Mesothelial cell of epicardium (in vitro differentiated cells): ENCODE measurements at places on chromosomes 16 and 17. TPM values are rescaled to one million over a fixed set of nuclear protein-coding genes. Genes with fewer than 3 reads are reported as not detected.

- peaks cover 3% of the 10 kb centered on the region for H3K27me3 ChIP-seq
- H3K4me1 ChIP-seq: peaks cover 54% of the 10 kb centered on the region
- no peak overlapping the region for H3K27ac ChIP-seq
- H3K36me3 ChIP-seq: no peaks in the 10 kb centered on the region
- no peak overlapping the region for H3K4me3 ChIP-seq
These were observed 5.6 kb upstream of the CCL2 start for GRCh38 chr17:34249478-34249877.

- H3K27me3 ChIP-seq: peaks cover 5% of the 10 kb centered on the region
- no peaks in the 10 kb centered on the region for H3K4me1 ChIP-seq
- H3K27ac ChIP-seq: no peak overlapping the region
- no peaks in the 10 kb centered on the region for H3K36me3 ChIP-seq
- H3K4me3 ChIP-seq: no peak overlapping the region
These were observed 95.2 kb upstream of the SEC14L1 start for GRCh38 chr17:77045441-77046041.

DNA sequence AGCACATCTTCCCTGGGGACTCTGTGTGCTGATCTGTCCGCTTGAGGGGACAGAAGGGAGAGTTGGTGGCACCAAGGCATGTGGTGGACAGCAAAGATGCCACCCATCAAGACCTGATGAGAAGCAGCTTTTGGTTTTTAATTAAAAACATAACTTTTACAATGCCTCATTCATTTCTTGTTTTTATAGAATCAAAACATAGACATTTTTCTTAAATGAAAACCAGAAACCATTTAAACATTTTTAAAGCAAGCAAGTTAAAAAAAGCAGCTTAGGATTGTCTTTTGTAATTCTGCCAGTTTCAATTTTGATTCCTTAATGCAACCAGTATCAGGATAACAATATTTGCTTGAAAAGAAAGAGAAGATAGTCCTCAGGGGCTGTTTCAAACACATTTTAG lies 123.7 kb upstream of the AXIN2 start:
- DNase-seq: no peak
- no peaks in the 10 kb centered on the region for H3K4me1 ChIP-seq
- H3K36me3 ChIP-seq: no peaks in the 10 kb centered on the region

DNA sequence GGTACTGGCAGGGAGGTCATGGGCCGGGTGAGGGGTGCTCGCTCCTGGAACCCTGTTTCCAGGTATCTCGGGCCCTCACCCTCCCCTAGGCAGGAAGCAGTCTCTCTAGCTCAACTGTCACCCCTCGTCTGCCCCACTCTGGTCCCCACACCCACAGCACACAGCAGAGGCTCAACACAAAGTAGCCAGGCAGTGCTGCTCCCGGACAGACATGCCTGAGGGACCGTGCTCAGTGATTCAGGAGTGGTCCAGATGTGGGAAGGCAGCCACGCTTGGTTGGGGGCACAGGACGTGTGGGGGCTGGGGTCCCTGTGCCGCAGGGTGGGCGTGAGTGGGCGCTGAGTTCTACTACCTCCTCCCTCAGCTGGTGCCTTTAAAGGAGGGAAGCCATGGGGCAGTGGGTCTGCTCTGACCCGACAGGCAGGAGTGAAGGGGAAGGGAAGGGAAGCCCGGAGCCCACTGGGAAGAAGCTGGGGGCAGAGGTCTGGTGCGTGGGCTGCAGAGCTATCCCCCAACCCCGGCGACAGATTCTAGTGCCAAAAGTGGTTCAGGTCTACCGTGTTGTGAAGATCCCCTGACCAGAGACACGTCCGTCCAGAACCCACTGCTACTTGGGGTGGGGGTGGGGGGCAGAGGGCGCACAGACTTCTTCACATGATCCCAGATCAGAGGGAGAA lies 11.8 kb downstream of the SLC16A3 start:
- no peak overlapping the region for H3K4me3 ChIP-seq
- peaks cover 19% of the 10 kb centered on the region for H3K36me3 ChIP-seq
- H3K27ac ChIP-seq: peak overlapping the region; percentile 81
- DNase-seq: no peak
- peaks cover 9% of the 10 kb centered on the region for H3K4me1 ChIP-seq
- H3K27me3 ChIP-seq: no peaks in the 10 kb centered on the region

GRCh38 chr16:20830372-20830771 lies 24.0 kb downstream of the REXO5 start:
- peaks cover 21% of the 10 kb centered on the region for H3K36me3 ChIP-seq
- no peak overlapping the region for H3K4me3 ChIP-seq
- H3K4me1 ChIP-seq: no peaks in the 10 kb centered on the region
- DNase-seq: no peak
- H3K27me3 ChIP-seq: no peaks in the 10 kb centered on the region

The KRT33B gene
- total RNA-seq: not detected in 3 replicates

GRCh38 chr17:15106540-15106939 lies 158.6 kb downstream of the PMP22 start:
- H3K27ac ChIP-seq: no peak overlapping the region
- H3K4me1 ChIP-seq: no peaks in the 10 kb centered on the region
- no peak overlapping the region for H3K4me3 ChIP-seq

DNA sequence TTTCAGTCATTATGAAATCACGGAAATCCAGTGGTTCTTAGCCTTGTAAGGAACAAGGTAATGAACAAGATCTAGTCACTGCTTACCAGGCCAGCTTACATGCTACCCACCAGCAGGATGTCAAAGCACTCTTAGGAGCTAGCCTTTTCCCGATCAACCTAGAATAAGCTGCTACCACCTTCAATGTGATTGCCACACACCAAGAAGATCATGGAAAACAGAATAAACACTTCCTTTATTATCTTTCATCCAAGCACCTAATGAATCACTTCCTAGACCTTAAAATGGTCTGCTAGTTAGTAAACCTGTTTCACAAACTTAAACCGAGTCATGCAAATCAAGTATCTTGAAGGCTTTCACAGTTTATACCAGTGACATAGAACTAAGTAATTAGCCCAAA lies 5.0 kb downstream of the BBS2 start:
- no peak overlapping the region for H3K27ac ChIP-seq
- H3K4me1 ChIP-seq: peaks cover 17% of the 10 kb centered on the region
- no peak overlapping the region for H3K4me3 ChIP-seq
- DNase-seq: no peak
- H3K36me3 ChIP-seq: peaks cover 30% of the 10 kb centered on the region

The RTN4RL1 gene
- total RNA-seq: 0.20 to 0.23 TPM (median 0.22 TPM) in 3 replicates

- no peak overlapping the region for H3K4me3 ChIP-seq
- peaks cover 3% of the 10 kb centered on the region for H3K36me3 ChIP-seq
- DNase-seq: no peak
- no peak overlapping the region for H3K27ac ChIP-seq
These were observed 27.5 kb downstream of the PIMREG start for GRCh38 chr17:6471531-6472465.

The BCO1 gene
- total RNA-seq: not detected in 3 replicates

DNA sequence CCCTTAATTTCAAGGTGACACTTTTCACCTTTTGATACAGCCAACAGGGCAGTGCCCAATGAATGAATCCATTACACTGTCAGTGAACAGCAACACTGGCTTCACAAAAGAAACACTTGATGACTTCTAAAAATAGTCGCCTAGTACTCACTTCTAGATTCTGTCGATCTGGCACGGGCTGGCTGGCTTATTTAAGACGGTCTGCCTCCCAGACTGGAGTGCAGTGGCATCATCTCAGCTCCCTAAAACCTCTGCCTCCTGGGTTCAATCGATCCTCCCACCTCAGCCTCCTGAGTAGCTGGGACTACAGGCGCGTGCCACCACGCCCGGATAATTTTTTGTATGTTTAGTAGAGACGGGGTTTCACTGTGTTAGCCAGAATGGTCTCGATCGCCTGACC lies 1.9 kb downstream of the NDUFAB1 start:
- H3K27me3 ChIP-seq: no peaks in the 10 kb centered on the region
- peaks cover 9% of the 10 kb centered on the region for H3K4me1 ChIP-seq
- peaks cover 25% of the 10 kb centered on the region for H3K36me3 ChIP-seq
- DNase-seq: no peak
- no peak overlapping the region for H3K27ac ChIP-seq

DNA sequence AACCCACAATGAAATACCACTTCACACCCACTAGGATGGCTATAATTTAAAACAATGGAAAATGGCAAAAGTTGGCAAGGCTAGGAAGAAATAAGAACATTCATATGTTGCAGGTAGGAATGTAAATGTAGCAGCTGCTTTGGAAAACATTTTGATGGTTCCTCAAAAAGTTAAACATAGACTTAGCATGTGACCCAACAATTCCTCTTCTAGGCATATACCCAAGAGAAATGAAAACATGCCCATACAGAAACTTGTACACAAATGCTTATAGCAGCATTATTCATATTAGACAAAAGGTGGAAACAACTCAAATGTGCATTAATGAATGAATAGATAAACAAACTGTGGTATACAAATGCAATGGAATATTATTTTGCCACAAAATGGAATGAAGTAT lies 36.1 kb downstream of the MEOX1 start:
- H3K36me3 ChIP-seq: no peaks in the 10 kb centered on the region
- H3K4me3 ChIP-seq: no peak overlapping the region
- no peak overlapping the region for H3K27ac ChIP-seq
- peaks cover 8% of the 10 kb centered on the region for H3K4me1 ChIP-seq
- H3K27me3 ChIP-seq: no peaks in the 10 kb centered on the region
- DNase-seq: no peak

DNA sequence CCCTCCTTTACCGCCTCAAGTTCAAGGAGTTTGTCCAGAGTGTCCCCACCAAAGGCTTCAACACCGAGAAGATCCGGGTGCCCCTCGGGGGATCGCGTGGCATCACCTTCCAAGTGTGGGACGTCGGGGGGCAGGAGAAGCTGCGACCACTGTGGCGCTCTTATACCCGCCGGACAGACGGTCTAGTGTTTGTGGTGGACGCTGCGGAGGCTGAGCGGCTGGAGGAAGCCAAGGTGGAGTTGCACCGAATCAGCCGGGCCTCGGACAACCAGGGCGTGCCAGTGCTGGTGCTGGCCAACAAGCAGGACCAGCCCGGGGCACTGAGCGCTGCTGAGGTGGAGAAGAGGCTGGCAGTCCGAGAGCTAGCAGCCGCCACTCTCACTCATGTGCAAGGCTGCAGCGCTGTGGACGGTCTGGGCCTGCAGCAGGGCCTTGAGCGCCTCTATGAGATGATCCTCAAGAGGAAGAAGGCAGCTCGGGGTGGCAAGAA lies 1.1 kb downstream of the ARL4D start:
- DNase-seq: no peak
- H3K4me1 ChIP-seq: peaks cover 41% of the 10 kb centered on the region
- no peaks in the 10 kb centered on the region for H3K27me3 ChIP-seq

The NPTX1 gene
- total RNA-seq: 0.20 to 0.27 TPM (median 0.20 TPM) in 3 replicates

- no peak for DNase-seq
- peaks cover 3% of the 10 kb centered on the region for H3K36me3 ChIP-seq
- peaks cover 22% of the 10 kb centered on the region for H3K4me1 ChIP-seq
- H3K4me3 ChIP-seq: no peak overlapping the region
These were observed 14.9 kb upstream of the BEAN1 start for GRCh38 chr16:66412182-66412581.
